ENCODE measurements at places on chromosomes 13 and 19. TPM values are rescaled to one million over a fixed set of nuclear protein-coding genes. Genes with fewer than 3 reads are reported as not detected.

DNA sequence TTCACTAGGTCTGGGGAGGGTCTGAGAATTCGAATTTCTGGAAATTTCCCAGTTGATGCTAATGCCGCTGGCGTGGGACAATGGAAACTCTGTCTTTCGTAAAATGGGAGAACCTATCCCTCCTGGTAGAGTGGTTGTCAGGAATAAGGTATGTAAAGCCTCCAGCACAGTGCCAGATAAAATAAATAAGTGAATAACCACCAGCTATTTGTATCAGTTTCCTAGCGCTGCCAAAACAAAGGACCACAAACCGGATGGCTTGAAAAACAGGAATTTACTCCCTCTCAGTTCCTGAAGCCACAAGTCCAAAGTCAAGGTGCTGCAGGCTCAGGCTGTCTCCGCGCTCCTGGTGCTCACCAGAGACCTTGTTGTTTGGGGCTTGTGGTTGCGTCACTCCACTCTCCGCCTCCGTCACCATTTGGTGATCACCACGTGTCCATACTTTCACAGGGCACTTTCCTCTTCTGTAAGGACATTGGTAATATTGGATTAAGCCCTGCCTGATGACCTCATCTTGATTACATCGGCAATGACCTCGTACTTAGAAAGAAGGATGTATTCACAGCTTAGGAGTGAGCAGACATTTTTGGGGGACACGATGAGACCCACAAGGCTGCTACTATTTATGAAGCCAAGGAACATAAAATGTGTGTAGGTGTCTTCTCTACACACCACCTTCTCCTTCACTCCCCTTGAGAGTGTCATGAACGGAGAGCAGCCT is 428.5 kb downstream of the IRS2 start:
- no peaks in the 10 kb centered on the region for H3K27me3 ChIP-seq
- no peak overlapping the region for H3K4me3 ChIP-seq
- DNase-seq: no peak

DNA sequence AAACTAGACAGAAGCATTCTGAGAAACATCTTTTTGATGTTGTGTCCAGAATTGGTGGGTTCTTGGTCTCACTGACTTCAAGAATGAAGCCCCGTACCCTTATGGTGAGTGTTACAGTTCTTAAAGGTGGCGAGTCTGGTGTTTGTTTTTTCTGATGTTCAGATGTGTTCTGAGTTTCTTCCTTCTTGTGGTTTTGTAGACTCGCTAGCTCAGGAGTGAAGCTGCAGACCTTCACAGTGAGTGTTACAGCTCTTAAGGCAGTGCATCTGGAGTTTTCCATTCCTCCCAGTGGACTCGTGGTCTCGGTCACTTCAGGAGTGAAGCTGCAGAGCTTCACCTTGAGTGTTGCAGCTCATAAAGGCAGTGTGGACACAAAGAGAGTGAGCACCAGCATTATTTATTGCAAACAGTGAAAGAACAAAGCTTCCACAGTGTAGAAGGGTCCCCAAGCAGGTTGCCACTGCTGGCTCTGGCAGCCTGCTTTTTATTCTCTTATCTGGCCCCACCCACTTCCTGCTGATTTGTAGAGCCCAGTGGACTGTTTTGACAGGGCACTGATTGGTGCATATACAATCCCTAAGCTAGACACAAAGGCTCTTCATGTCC is 1820.8 kb downstream of the UQCRFS1 start:
- no peaks in the 10 kb centered on the region for H3K36me3 ChIP-seq
- no peak for DNase-seq
- no peak overlapping the region for H3K27ac ChIP-seq

Gene ONECUT3
- not detected for total RNA-seq

DNA sequence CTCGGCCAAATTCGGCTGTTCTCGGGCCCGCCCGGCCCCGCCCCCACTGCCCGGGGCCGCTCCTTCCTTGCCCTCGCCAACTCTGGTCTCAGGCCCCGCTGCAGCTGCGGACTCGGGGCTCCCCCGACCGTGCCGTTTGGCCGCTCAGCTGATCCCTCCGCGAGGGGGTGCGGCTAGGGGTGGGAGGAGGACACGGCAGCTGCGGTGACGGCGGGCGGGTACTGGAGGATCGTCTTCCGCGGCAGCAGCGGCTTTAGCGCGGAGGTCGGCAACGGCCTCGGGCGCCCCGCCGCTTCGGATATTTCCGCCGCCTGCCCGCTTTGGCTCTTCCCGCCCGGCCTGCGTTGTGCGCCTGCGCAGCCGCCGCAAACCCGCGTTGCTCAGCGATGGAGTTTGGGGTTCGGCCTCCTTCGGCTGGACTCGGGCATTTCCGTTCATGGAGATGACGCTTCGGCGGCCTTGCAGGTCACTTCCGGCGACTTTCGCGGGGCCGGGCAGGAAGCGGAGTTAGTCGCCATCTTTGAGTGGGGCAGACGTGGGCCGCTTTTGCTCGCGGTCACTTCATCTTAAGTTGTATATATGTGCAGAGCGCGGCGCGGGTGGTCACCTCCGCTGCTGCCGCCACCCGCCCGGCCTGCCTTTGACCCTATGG is 338 bp upstream of the UBE2M start:
- H3K27ac ChIP-seq: peak overlapping the region; percentile 99
- H3K36me3 ChIP-seq: peaks cover 9% of the 10 kb centered on the region
- DNase-seq: peak; percentile 94
- H3K4me1 ChIP-seq: peaks cover 70% of the 10 kb centered on the region
- H3K27me3 ChIP-seq: no peaks in the 10 kb centered on the region

Gene SYNGR4
- total RNA-seq: not detected

DNA sequence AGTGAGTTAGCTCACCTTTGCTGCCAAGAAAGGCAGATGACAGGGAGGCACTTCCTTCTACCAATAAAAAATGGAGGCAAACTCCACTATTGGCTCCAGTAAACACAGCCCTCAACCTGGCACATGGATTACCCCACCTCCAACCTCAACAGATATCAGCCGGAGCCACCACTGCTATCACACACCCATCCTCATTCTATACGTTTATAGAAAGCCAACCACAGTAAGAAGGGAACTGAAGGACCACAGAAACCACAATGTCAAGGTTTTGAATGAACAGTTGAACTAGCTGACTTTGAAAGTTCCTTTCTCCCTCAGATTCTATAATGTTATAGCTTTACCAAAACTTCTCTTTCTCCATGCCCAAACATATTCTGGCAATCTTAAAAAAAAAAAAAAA is 526.2 kb downstream of the UQCRFS1 start:
- DNase-seq: no peak
- H3K27me3 ChIP-seq: no peaks in the 10 kb centered on the region
- no peak overlapping the region for H3K27ac ChIP-seq
- no peaks in the 10 kb centered on the region for H3K36me3 ChIP-seq

DNA sequence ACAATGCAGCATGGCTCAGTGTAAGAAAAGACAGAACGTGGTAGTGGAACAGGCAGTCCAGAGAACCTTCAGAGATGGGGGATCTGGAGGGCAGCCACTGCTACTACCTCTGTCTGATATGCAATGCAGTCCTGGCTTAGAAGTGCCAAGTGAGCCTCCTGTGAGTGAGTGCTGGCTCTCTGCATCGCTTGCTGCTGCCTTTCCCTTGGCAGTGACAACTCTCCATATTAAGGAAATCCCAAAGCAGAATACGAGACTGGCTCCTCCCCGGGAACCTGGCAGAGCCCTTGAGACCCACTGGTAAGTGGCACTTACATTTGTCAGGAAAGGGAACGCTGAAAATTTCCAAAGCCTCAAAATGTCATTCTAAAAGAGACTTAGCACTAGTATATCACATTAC is 7.5 kb downstream of the DOCK9 start:
- DNase-seq: no peak
- H3K4me1 ChIP-seq: no peaks in the 10 kb centered on the region
- no peaks in the 10 kb centered on the region for H3K36me3 ChIP-seq

DNA sequence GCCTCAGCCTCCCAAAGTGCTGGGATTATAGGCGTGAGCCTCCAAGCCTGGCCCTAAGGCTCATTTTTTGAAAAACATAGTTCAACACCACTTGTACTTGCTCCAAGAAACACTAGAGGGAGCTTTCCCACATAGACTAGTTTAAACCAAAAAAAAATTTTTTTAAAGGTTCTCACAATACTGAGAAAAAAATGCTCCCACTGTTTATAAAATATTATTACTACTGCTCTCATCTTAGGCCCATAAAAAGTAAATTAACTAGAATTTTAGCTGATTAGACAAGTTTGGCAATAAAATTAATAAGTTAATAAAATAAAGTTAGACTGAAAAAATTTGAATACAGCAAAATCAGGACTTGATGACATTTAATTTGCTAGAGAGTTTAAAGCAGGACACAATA is 109.5 kb downstream of the TBC1D4 start:
- DNase-seq: no peak
- H3K36me3 ChIP-seq: no peaks in the 10 kb centered on the region
- no peak overlapping the region for H3K4me3 ChIP-seq
- peaks cover 16% of the 10 kb centered on the region for H3K4me1 ChIP-seq

Gene FAM124A
- total RNA-seq: 4.2 TPM

Gene ZNF534
- total RNA-seq: 0.68 TPM

GRCh38 chr19:18865973-18866799 is 29.8 kb downstream of the CERS1 start:
- no peaks in the 10 kb centered on the region for H3K27me3 ChIP-seq
- H3K4me1 ChIP-seq: no peaks in the 10 kb centered on the region
- DNase-seq: no peak
- H3K4me3 ChIP-seq: no peak overlapping the region

- H3K4me3 ChIP-seq: no peak overlapping the region
- H3K27me3 ChIP-seq: no peaks in the 10 kb centered on the region
- no peaks in the 10 kb centered on the region for H3K4me1 ChIP-seq
- DNase-seq: no peak
Measured at GRCh38 chr13:38617936-38618335, 68.9 kb upstream of the FREM2 start.

DNA sequence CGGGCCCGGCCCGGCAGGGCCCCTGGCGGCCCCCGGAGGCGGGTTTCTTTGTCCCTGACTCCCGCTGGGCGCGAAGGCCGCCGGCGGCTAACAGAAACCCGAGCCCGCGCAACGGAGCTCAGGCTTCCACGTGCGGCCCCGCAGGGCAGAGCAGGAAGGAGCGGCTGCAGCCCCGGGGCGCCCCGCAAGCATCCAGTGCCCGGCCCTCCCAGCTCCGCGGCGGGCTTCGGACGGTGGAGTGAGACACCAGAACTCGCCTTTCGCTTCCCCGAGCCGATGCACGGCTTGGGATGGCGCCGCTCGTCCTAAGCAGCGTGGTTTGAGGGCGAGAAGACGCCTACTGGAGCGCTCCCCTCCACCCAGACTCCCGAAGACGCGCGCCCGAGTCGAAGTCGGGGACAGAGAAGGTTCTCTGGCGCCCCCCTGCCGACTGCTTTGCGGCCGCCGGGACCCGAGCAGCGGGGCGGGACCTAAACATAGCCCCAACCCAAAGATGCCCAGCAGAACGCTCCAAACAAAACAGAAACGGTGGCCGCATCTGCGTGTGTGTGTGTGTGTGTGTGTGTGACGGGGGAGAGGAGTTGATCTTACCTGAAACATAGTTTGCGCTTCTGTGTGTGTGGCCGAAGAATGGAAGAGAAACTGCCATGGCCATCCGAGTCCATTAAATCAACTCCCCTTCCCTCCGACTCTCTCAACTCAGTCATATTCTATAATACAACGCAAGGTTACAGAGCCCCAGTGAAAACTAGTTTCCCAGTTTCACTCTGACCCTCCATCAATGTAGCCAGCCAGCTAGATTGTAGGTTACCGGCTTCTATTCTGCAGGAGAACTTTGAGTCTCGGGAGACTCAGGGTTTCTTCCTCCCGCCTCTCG is 629 bp upstream of the FGF9 start:
- no peak for DNase-seq
- peaks cover 46% of the 10 kb centered on the region for H3K4me1 ChIP-seq
- H3K4me3 ChIP-seq: peak overlapping the region; percentile 79
- H3K27ac ChIP-seq: no peak overlapping the region
- H3K27me3 ChIP-seq: peaks cover 14% of the 10 kb centered on the region

Gene FGF14
- 0.14 TPM for total RNA-seq

- no peak for DNase-seq
- no peaks in the 10 kb centered on the region for H3K27me3 ChIP-seq
- no peak overlapping the region for H3K4me3 ChIP-seq
- no peak overlapping the region for H3K27ac ChIP-seq
- H3K4me1 ChIP-seq: peaks cover 31% of the 10 kb centered on the region
- H3K36me3 ChIP-seq: peaks cover 4% of the 10 kb centered on the region
Measured at GRCh38 chr19:17332677-17333581, 1.7 kb downstream of the ANO8 start.

Gene GJB2
- total RNA-seq: 1.1 TPM

DNA sequence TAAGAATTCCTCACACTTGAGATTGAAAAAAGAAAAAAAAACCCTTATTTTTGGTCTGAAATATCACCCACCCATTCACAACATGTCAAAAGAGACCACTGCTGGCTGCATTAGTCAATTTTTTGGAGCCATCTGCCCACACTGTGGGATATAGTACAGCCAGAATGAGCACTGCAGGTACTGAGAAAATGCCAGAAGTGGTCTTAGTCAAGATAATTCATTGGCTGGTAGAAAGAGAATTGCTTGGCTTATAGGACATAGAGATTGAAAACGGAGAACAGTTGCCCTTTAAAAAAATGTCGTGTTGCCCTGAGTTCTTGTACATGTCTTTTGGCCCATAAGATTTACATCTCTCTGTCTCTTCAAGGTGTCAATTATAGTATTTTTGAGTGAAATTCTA is 1899.5 kb downstream of the OLFM4 start:
- H3K4me3 ChIP-seq: no peak overlapping the region
- H3K36me3 ChIP-seq: no peaks in the 10 kb centered on the region
- no peak overlapping the region for H3K27ac ChIP-seq
- no peaks in the 10 kb centered on the region for H3K27me3 ChIP-seq
- H3K4me1 ChIP-seq: no peaks in the 10 kb centered on the region
- DNase-seq: no peak

DNA sequence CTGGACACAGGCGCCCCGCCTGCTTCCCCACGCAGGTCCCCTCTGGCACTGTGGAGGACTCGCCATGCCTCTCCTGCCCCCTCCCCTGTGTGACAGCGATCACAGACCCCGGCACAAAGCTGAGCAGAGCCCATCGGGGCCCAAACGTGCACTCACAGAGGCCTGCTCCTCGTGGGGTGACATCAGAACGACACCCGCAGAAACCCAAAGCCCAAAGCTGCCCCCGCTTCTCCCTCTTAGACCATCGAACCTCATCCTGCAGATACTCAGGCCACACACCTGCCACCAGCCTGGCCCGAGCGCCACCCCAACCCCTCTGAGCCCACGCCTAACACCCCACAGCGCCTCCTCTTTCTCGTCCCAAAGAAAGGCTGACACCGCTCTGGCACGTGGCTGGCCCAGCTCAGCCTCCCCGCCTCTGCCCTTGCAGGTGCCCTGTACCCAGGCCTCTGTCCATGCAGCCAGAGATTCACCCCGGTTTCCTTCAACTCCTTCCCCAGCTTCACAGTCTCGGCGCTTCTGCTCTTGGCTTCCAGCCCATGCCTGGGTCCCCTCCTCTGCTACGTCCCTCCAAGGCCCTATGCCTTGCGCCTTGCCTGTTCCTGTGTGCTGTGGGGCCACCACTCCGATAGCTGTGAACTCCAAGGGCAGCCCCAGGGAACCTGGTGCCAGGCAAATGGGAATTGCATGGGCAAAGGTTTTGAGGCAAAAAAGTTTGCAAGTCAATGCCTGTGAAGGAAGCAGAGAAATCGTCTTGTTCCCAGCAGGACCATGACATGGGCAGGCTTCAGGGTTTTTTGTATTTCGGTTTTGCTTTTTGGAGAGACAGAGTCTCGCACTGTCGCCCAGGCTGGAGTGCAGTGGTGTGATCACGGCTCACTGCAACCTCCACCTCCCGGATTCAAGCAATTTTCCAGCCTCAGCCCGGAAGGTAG is 831 bp upstream of the CBARP start:
- DNase-seq: no peak
- H3K36me3 ChIP-seq: no peaks in the 10 kb centered on the region
- peak overlapping the region; percentile 65 for H3K4me3 ChIP-seq
- peak overlapping the region; percentile 78 for H3K27ac ChIP-seq
- H3K27me3 ChIP-seq: no peaks in the 10 kb centered on the region

All from thoracic aorta (tissue), 2 donors.